Airway epithelial cell (primary cell): ENCODE measurements at places on chromosomes 12 and 14. TPM values are rescaled to one million over a fixed set of nuclear protein-coding genes. Genes with fewer than 3 reads are reported as not detected.

The EEA1 gene
- total RNA-seq: 6.7 and 12.3 TPM in 2 replicates

The OR9K2 gene
- not detected in 2 replicates for total RNA-seq

The MYL2 gene
- not detected in 2 replicates for total RNA-seq

The TMTC2 gene
- total RNA-seq: 5.4 and 6.0 TPM in 2 replicates

The HIGD1C gene
- not detected in 2 replicates for total RNA-seq

The KLRB1 gene
- not detected in 2 replicates for total RNA-seq

The SFSWAP gene
- 18.1 and 21.9 TPM in 2 replicates for total RNA-seq

The MYH7 gene
- total RNA-seq: not detected in 2 replicates

The ETFRF1 gene
- total RNA-seq: 15.2 and 26.9 TPM in 2 replicates

The MGP gene
- 0.14 TPM in 1 of 2 replicates, not detected in the other for total RNA-seq

The SALL2 gene
- total RNA-seq: 2.6 and 4.2 TPM in 2 replicates

The PRIMA1 gene
- 0.07 TPM in 1 of 2 replicates, not detected in the other for total RNA-seq

The LHX5 gene
- 0.28 TPM in 1 of 2 replicates, not detected in the other for total RNA-seq

The KRT77 gene
- total RNA-seq: 0.09 and 0.21 TPM in 2 replicates

The GDF11 gene
- total RNA-seq: 6.0 and 9.2 TPM in 2 replicates

The MSI1 gene
- total RNA-seq: not detected in 2 replicates

The ZNF891 gene
- 0.37 and 0.42 TPM in 2 replicates for total RNA-seq

The COCH gene
- 0.42 and 1.0 TPM in 2 replicates for total RNA-seq

The CFL2 gene
- 13.3 and 14.8 TPM in 2 replicates for total RNA-seq
